ENCODE measurements at places on chromosomes 5 and 9. TPM values are rescaled to one million over a fixed set of nuclear protein-coding genes. Genes with fewer than 3 reads are reported as not detected.

DNA sequence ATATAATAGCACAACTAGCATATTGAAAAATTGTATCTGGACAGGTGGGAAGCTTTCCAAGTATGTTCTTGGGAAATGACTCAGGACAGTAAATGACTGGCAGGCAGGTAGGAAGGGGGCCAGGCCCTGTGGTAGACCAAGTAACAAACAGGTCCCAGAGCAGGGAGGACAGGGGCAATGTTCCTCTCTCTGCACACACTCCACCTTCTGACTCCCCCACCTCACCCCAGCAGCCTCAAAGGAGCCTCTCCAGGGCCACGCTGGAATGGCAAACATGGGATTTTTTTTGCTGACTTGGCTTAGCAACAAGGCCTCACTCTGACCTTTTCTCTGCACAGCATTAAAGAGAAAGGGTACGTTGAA lies 31.1 kb upstream of the IQGAP2 start:
- DNase-seq = peak; percentile 46

DNA sequence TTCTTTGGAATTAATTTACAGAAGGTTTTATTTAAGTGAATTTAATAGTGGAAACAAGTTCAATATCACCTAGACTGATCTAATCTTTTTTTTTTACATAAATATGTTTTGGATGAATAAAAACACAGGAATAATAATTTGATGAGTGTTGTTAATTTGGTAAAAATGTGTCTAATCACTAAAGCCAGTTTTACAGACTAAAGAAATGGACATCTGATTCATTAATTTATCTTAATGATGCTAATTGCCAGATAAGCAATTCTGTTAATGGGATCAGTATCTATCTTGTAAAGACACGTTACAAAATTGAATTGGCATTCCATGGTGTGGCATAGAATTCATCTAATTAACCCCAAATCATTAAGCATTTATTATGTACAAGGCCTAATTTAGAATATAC lies 743.3 kb upstream of the CDH6 start:
- no peak for DNase-seq

- no peak for DNase-seq
Measured at GRCh38 chr9:132319421-132320110, 35.2 kb downstream of the SETX start.

- no peak for DNase-seq
Measured at GRCh38 chr5:1182633-1183423, 18.6 kb upstream of the SLC6A19 start.

- no peak for DNase-seq
Measured at GRCh38 chr9:70170151-70170790, 88.5 kb upstream of the SMC5 start.

- peak; percentile 54 for DNase-seq
Measured at GRCh38 chr5:179375831-179376365, 30.6 kb upstream of the ADAMTS2 start.

DNA sequence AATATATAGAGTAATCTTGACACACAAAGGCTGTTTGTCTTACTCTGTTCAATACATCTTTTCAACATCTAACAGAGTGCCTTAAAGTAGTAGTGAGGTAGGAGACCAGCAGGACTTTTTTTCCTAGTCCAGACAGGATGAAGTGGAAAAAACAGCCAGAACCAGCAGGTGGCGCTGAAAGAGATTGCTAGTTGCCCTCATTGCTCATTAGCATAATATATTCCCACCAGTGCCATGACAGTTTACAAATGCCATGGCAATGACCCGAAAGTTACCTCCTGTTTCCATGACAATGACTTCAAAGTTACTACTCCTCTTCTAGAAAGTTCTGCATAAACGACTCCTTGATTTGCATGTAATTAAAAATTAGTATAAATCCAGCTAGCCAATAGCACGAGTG lies 387.4 kb downstream of the ACTL7B start:
- no peak for DNase-seq

- DNase-seq = no peak
Measured at GRCh38 chr5:88503406-88503805, 234.8 kb upstream of the TMEM161B start.

- DNase-seq = no peak
Measured at GRCh38 chr5:129853588-129853987, 50.7 kb upstream of the CHSY3 start.

GRCh38 chr9:103988821-103989220 lies 105.3 kb upstream of the SMC2 start:
- no peak for DNase-seq

GRCh38 chr5:42587096-42587723 lies 164.0 kb downstream of the GHR start:
- no peak for DNase-seq

DNA sequence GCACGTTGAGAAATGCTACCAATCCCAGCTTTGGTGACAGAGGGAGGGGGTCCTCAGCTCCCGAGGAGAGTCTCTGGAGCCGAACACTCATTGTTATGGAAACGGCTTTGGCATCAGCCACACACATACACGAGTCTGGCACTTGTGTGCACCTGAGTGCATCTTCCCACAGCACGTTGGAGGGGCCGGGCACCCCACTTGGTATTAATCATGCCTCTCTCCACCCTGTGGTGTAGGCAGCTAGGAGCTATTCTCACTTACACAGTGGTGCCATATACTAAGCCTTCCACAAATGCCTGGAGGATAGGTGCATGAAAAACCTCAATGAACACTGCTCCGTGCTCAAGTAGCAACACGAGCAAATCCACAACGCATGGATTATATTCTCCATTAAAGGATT lies 133.9 kb upstream of the PANK3 start:
- DNase-seq = peak; percentile 38

- DNase-seq = no peak
Measured at GRCh38 chr5:175743676-175744210, 85.9 kb downstream of the HRH2 start.

GRCh38 chr5:39415201-39415600 lies 9.6 kb downstream of the DAB2 start:
- no peak for DNase-seq

DNA sequence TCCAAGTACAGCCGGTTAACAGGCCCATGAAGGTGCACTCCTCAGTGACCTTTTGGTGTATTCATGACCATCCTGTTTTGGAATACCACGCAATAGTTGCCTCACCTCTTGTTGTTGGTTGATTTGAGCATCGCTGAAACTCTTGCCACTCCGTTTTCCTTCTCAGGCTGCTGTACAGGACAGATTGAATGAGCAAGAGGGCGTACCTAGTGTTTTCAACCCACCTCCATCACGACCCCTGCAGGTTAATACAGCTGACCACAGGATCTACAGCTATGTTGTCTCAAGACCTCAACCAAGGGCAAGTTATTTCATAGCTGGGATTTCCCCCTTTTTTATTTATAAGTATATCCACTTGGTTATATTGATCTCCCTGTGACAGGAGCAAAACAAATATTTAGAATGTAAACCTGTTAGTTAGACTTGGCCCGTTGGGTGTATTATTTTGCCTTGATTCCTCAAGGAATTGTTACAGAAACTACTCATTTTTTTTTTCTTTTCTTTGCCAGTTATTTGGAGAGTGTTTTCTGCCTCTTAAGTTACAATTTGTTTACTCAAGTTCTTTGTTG lies 38.1 kb downstream of the FAF2 start:
- no peak for DNase-seq

DNA sequence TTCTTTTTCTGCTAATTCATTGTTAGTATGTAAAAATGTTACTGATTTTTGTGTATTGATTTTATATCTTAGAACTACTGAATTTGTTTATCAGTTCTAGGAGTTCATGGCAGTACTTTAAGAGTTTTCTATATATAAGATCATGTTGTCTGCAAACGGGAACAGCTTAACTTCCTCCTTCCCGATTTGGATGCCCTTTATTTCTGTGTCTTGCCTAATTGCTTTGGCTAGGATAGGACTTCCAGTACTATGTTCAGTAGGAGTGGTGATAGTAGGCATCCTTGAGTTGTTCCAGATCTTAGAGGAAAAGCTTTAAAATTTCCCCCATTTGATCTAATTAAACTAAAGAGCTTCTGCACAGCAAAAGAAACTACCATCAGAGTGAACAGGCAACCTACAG lies 20.1 kb downstream of the RCL1 start:
- no peak for DNase-seq

DNA sequence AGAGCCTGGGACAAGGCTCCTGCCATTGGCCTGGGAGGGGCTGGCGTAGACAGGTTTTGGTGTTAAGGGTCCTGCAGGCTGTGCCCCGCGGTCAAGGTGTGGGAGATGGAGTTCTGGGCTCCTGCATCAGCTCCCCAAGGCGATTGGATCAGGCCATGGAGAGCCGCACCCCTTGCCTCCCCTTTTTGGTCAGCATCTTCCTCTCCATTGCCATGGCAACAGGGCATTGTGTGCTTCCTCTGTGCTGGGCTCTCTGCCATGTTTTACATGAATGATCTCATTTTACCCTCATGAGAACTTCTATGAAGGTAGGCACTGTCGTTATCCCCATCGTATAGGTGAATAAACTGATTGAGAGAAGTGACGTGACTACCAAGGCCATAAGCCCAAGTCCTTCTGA lies 344.3 kb upstream of the CLINT1 start:
- DNase-seq = no peak

DNA sequence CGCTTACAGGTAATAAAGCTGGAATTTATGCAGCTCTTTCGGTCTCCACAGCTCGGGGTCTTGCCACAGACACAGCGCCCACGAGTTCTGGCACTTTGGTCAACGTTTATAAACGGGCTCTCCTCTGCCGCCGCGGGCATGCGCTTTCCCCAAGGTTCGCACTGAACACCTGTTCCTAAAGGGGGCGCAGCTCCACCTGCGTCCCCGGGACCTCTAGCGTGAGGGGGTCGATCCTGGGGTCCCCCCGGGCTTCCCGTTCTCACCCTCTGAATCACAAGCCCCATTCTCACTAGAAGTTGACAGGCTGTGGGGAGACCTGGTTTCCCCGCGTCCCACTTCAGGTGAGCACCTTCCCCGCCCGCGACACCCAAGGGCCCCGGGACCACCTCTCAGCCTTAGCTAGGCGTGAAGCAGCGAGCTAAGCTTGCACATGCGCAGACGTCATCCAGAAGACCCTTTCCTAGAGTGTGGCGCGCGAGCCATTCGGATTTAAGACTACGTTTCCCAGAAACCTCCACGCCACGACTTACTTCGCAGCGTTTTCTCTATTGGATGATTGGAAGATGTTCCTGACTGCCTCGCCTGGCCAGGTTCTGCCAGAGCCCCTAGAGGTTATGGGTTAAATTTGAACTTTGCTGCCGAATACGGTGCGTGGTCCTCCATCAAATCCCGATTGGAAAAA lies 21.3 kb upstream of the ZNF782 start:
- no peak for DNase-seq

DNA sequence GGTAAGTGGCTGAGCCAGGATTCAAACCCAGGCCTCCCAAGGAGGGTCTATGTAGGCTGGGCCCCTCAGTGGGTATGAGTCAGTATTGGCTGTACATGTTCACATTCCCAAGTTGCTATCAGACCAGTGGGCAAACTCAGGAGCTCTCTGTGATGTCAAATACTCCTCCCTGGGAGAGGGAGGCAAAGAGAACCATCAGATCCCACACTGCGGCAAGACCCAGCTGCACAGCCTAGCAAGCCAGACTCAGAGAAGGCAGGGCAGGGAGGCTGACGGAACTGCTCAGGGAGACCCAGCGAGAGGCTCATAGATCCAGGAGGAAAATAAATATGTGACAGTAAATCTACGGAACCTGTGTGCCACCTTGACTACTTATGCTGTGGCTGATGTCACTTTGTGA lies 42.6 kb upstream of the SAP30L start:
- DNase-seq = no peak

GRCh38 chr9:110672873-110673510 lies 4.4 kb downstream of the MUSK start:
- DNase-seq = no peak

DNA sequence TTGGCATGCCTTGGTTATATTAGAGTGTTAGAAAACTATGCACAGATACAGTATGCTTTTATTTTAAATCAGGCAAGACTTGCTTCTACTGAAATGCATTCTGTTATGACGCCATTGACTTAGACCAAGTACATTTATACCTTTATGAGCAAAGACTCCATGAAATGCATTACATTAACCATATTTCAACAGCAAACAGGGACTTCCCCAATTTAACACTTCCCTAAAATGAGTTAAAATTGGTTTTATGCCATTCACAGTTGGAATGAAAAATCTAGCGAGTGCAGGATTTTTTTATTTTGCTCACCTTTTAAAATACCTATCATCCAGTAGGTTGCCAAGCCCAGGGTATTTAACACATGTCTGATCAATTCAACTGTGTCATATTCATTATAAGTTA lies 272.1 kb upstream of the IZUMO3 start:
- no peak for DNase-seq

DNA sequence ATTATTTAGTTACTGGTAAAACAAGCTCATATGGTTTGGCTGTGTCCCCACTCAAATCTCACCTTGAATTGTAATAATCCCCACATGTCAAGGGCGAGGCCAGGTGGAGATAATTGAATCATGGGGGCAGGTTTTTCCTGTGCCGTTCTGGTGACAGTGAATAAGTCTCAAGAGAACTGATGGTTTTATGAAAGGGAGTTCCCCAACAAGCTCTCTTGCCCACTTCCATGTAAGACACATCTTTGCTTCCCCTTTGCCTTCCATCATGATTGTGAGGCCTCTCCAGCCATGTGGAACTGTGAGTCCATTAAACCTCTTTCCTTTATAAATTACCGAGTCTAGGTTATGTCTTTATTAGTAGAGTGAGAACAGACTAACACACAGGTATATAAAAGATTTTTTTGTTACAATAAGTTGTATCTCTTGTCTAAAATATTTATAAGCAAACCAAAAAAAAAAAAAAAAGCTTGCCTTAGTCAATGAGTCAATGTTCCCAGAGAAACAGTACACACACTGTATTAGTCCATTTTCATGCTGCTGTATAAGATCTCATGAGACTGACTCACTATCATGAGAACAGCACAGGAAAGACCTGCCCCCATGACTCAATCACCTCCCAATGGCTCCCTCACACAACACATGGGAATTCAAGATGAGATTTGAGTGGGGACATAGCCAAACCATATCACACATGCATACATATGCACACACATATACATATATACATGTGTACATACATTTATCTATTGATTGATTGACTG lies 138.3 kb downstream of the BASP1 start:
- DNase-seq = no peak

DNA sequence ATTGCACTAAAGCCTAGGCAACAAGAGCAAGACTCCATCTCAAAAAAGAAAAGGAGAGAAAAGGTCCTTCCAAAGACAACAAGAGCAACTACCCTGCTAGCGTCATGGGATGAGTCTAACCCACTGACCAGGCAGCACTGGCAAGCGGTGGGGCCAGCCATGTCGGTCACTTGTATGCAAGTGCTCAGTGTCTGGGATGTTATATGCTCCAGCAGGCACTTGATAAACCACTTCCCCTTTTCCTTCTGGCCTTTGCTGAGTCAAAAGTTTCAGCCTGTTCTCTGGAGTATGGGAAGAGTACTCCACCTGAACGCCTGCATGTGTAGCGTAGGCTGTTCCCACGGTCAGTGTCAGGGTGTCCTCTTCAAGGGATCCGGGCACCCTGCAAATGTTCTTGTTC lies 9.2 kb upstream of the MXD3 start:
- DNase-seq = peak; percentile 58

SPATA31C1 gene
- not detected for total RNA-seq

EXOSC3 gene
- total RNA-seq = 25.3 TPM

IL4 gene
- not detected for total RNA-seq

SH2D3C gene
- 18.9 TPM for total RNA-seq

IL9 gene
- total RNA-seq = not detected

LIFR gene
- 80.4 TPM for total RNA-seq

SLIT3 gene
- 67.1 TPM for total RNA-seq

TMC1 gene
- total RNA-seq = 0.69 TPM

DNAJC18 gene
- total RNA-seq = 13.3 TPM
